ENCODE measurements at places on chromosomes 5 and 9.

DNA sequence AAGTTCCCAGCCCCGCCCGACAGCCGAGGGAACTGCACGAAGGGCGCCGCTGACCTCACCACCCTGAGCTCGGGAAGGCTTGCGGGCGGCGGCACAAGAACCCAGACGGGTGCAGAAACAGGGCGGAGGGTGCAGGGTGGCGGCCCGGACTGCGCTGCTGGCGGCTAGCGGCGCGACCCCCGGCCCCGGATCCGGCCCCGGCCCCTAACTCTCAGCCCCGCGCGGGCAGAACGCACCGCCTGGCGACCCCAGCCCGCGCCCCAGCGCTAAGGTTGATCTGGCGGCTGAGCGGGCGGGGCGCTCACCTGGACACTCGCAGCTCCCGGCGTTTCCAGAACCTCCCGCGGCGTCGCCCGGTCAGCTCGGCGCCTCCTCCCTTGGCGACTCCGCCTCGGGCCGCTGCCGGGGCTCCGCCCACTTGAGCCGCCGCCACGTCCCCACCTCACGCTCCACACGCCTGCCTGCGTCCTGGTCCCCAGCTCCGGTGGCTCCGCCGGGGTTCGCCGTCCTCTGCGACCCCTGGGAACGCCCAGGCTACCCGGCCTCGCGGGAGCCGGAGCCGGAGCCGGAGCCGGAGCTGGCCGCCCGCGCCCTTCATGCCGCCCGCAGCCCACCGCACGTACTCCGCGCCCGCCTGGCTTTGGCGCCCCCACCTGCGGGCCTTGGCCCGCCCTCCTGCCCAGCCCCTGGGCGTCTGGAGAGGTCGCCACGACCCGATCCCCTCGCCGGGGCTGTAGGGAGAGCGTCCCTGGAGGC lies at the start of gene P4HA2:
P4HA2 (minus strand) TSS at position 369 of the 756 bp plus-strand sequence. CDS start 9,227 bp downstream, outside the sequence.
- DNase-seq, result peak; percentile 76

GRCh38 chr9:127783111-127784008 lies 2.5 kb upstream of the CDK9 start:
- no peak for DNase-seq

- DNase-seq, result no peak
Observed at GRCh38 chr5:96315431-96315830, 117.6 kb downstream of the PCSK1 start.

- DNase-seq, result no peak
Observed at GRCh38 chr9:132049900-132050299, 29.8 kb downstream of the MED27 start.

GRCh38 chr5:169148138-169148740 lies 152.7 kb downstream of the SLIT3 start:
- no peak for DNase-seq

- no peak for DNase-seq
Observed at GRCh38 chr9:95645992-95646391, 129.2 kb upstream of the PTCH1 start.

DNA sequence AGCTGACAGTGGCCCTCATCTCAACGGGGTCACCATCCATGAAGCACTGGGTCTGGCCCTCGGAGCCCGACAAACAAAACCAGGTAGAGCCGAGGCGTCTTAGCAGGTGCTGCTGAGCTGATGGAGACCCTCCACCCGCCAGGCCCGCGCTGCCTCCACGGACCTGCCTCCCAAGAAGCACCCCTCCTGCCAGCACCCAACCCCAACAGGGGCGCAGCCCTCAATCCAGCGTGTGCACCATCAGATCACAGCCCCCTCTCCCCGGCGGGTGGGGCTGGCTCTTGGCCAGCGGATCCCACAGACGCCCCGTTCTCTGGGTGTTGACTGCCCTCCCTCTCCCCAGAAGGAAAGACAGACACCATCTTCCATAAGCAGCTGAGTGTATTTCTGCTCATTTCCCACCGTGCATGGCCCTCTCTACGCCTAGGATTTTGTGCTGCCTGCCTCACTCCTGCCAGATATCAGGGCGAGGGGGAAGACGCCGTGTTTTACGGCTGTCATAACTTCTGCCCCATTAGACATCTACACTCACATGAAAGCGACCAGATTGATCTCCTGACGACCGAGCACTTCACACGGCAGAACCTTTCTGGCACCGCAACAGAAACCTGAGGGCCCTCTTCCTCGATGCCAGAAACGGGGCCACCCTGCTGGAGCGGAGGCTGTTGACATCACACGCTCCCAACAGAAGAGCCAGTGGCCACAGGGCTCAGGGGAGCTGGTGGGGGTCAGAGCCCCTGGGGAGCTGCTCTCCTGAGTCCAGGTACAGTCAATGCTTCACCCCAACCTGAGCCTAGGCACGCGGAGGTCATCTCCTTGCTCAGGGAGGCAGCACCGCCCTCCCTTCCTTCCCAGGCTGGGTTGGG lies 12.4 kb downstream of the NACC2 start:
- no peak for DNase-seq

DNA sequence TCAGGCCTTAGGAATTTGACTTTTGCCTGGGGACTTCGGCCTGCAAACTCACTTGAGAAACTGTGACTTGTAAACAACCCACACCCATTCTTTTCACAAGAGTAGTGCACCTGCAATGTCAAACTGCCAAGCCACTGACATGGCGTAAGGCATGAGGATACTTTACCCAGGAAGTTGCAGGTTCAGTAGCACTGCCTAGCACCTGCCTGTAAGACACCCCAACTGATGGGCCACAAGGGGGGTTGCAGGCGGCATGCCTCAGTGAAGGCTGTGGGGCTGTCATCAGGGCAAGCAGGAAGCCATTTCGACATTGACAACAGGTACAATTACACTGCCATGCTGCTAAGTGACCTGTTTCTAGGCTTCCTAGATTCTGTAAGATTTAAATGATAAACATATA lies 41.3 kb upstream of the RASGEF1C start:
- DNase-seq, result no peak

- peak; percentile 55 for DNase-seq
Observed at GRCh38 chr5:39948867-39949468, 524.2 kb upstream of the DAB2 start.

GRCh38 chr5:93620487-93621326 lies 37.7 kb downstream of the NR2F1 start:
- peak; percentile 76 for DNase-seq

- DNase-seq, result no peak
Observed at GRCh38 chr5:135739383-135739981, 95.0 kb upstream of the SLC25A48 start.

GRCh38 chr5:175692996-175693710 lies 35.3 kb downstream of the HRH2 start:
- DNase-seq, result no peak

DNA sequence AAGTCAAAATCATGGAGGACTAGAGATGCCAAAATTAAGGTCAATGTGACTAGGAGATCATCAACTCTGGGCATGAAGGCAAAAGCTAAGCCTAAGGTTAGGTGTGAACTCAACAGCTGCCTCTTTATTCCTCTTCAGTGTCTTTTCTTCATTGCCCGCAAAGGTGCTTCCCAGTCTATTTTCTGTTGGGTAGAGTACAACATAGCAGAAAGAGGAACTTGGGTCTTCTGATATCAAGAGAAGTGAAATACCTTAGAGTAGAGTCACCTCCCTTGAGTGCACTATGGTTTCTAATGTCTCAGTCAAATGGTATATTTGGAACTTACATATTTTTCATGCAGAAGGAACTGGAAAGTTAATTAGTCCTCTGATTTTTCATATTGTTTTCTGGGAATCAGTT lies 122.5 kb upstream of the GRIN3A start:
- DNase-seq, result no peak

- peak; percentile 70 for DNase-seq
Observed at GRCh38 chr9:136133191-136133958, 14.7 kb upstream of the TMEM250 start.

DNA sequence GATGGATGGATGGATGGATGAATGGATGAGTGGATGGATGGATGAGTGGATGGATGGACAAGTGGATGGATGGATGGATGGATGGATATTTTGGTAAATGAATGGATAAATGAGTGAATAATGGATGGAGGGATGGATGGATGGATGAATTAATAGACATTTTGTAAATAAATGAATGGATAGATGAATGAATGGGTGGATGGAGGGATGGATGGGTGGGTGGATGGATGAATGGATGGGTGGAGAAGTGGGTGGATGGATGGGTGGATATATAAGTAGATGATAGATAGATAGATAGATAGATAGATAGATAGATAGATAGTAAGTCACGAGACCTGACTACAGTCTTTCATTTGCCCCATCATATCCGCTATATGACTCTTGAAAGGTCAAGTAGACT lies 82.7 kb upstream of the OLFM1 start:
- DNase-seq, result no peak

GRCh38 chr5:158921441-158922262 lies 178.1 kb downstream of the EBF1 start:
- no peak for DNase-seq

DNA sequence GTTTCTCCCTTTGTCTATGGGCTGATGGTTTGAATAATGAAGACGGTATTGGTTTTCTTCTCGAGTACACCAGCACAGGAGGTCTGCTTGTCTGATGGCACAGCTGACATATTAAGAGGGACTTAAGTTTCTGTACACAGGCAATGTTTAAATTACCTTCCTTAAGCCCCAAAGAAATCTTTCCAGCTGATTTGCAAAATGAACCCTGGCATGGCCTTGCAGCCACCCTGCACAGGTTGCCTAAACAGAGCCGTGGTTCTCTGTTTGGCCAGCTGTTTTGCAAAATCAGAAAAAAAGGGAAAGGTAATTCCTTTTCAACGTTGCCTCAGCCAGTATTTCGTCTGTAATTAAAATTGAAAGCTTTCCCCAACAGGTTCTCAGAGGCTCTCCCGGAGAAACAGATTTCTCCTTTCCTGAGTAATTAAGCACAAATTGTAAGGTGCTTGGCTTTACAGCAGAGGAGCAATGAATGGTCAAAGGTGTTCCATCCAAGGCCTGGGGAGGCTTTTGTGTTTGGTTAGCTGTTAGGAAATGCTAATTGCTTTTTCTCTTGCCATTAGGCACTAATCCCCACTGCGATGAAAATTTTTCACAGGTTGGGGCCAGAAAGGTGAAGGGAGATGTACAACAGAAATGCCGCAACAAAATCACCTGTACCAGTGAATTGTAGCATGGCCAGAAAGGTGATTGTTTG lies 138.9 kb downstream of the RASEF start:
- DNase-seq, result peak; percentile 24

DNA sequence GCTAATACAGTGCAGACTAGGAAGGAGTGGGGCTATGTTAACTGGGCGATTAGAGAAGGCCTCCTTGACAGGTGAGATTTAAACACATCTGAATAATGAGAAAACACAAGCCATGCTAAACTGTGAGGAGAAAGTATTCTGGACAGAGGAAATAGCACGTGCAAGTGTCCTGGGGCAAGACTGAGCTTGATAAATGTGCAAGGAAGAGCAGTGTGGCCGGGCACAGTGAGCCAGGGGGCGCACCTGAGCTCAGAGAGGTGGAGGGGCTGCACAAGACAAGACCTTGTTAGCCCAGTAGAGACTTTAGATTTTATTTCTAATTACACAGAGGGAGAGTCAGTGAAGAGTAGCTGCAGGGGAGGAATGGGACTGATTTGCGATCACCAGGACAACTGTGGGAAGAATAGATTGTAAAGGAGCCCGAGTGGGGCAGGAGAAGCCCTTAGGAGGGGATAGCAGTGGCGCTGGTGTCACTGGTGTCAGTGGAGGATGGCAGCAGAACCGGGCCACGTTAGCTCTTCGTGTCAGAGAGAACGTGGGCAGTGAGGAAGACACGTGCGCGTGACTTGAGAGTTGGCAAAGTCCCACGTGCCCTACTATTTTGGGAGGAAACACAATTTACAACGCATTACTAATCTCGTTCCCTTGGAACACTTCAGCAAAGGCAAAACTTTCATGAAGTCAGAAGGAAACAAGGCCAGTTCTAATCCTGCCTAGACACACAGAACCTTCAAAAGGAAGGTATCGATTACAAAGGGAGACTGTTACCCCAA lies 17.9 kb upstream of the C5orf47 start:
- no peak for DNase-seq

DNA sequence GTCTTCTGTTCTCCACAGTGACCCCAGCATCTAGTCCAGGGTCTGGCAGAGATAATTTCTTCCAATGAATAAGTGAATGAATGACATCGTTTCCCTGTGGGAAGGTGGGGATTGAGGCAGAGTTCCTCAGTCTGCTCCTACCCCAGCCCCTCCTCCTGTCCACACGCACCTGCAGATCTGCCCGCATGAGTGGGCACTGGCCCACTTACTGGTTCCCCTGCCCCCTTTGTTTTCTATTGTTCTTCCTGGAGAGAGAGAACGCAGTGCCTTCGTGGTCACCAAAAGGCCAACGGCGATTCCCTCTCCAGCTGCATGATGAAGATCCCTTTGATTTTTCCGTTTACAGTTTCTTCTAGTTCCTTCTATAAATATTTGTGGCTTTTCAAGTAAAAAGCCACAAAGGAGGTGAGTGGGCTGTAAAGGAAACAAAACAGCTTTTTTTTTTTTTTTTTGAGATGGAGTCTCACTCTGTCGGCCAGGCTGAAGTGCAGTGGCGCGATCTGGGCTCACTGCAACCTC lies 5.8 kb upstream of the FPGS start:
- DNase-seq, result no peak

- DNase-seq, result no peak
Observed at GRCh38 chr9:4579001-4579400, 83.1 kb upstream of the PLPP6 start.

DNA sequence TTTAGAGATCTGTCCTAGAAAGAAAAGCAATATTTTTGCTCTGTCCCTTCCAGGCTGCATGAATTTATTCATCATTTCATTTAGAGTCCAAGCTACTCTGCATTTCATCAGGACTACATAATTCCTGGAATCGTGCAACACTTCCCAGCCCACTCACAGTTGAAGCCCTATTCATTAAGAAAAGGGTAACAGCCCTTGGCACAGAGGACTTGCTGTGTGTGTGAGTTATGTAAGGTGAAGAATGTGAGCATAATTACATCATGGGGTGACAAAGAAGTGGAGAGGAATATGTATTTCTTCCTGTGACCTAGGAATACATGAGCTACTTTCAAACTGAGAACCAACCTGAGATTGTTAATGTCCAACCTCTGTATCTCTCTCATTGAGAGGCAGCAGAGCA lies 317.4 kb downstream of the ARHGEF28 start:
- DNase-seq, result no peak

- no peak for DNase-seq
Observed at GRCh38 chr5:158074597-158074991, 215.6 kb upstream of the CLINT1 start.

DNA sequence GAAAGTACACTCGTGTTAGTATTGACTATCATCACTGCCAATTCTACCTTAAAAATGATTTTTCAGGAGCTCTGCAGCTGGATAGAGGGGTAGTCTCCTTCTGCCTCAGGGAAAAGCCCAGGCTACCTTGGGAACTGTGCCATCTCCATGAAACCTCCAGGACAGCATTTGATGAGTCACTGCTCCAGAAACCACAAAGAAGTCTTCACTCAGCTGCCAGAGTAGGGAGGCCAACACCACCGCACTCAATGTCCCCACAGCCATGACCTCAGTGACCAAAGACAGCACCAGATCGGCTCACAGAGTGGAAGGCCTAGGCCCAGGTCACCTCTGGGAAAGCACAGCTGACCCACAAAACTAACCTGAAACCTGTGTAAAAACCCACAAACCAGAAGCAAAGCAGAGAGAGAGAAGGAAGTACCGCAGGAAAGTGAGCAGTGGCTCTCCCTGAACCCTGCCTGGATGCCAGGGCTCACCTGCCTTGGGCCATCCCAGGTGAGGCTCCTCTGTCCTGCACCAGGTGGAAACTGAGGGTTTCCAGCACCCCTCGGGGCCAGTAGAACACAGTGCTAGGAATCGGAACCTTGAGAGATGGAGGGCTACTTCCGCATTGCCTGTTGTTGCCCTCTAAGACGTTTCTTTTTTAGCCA lies 30.0 kb downstream of the S1PR3 start:
- DNase-seq, result no peak

- DNase-seq, result no peak
Observed at GRCh38 chr5:132791026-132791425, 14.0 kb upstream of the SEPTIN8 start.

- DNase-seq, result no peak
Observed at GRCh38 chr9:130913599-130914416, 17.2 kb upstream of the QRFP start.

Data from neuronal stem cell (in vitro differentiated cells).